ENCODE measurements at places on chromosomes 1 and 21. TPM values are rescaled to one million over a fixed set of nuclear protein-coding genes. Genes with fewer than 3 reads are reported as not detected.

The MROH7 gene
- not detected for total RNA-seq

The KRTAP19-5 gene
- not detected for total RNA-seq

The CD1D gene
- total RNA-seq, result not detected

The INAVA gene
- total RNA-seq, result not detected

The HORMAD1 gene
- not detected for total RNA-seq

The FHAD1 gene
- 0.20 TPM for total RNA-seq

The LCE3E gene
- total RNA-seq, result not detected

The C1orf226 gene
- total RNA-seq, result 1.4 TPM

The CDK18 gene
- not detected for total RNA-seq

The TFB2M gene
- total RNA-seq, result 20.2 TPM

The FCAMR gene
- total RNA-seq, result not detected

The SPATA21 gene
- not detected for total RNA-seq

The SIK1 gene
- 1.2 TPM for total RNA-seq

The ALPL gene
- 0.13 TPM for total RNA-seq
